ENCODE measurements at places on chromosomes 13 and 19. TPM values are rescaled to one million over a fixed set of nuclear protein-coding genes. Genes with fewer than 3 reads are reported as not detected.

S1PR2 gene
- 19.7 TPM for polyA plus RNA-seq

GIPC3 gene
- polyA plus RNA-seq = 0.30 TPM

C19orf67 gene
- polyA plus RNA-seq = not detected

ACER1 gene
- polyA plus RNA-seq = not detected

NAPSA gene
- 0.10 TPM for polyA plus RNA-seq

MEF2B gene
- polyA plus RNA-seq = 0.74 TPM

C19orf53 gene
- 213 TPM for polyA plus RNA-seq

DNA sequence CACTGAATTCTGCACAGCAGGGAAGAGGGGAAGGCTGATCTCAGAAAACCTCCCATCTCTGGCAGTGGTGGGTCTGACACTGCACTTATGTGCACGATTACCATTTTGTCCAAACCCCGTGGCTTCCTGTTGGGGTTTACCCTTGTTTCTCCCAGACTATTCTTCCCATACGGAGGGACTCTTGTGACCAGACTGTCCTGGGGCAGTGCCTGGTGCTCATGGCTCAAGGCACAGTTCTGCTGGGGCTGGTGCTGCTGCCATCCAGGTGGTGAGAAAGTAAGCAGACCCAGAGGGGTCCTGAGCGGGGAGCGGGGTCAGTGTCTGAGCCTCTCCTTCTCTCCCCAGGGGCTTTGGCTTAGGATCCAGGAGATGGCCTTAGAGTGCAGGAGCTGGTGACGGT, 5.1 kb upstream of the SIGLEC9 start:
- no peak for DNase-seq

GRCh38 chr13:48253849-48254248, 20.8 kb downstream of the ITM2B start:
- no peak for DNase-seq

- DNase-seq = peak; percentile 33
Measured at GRCh38 chr13:41942462-41943094, 18.3 kb downstream of the VWA8 start.

DNA sequence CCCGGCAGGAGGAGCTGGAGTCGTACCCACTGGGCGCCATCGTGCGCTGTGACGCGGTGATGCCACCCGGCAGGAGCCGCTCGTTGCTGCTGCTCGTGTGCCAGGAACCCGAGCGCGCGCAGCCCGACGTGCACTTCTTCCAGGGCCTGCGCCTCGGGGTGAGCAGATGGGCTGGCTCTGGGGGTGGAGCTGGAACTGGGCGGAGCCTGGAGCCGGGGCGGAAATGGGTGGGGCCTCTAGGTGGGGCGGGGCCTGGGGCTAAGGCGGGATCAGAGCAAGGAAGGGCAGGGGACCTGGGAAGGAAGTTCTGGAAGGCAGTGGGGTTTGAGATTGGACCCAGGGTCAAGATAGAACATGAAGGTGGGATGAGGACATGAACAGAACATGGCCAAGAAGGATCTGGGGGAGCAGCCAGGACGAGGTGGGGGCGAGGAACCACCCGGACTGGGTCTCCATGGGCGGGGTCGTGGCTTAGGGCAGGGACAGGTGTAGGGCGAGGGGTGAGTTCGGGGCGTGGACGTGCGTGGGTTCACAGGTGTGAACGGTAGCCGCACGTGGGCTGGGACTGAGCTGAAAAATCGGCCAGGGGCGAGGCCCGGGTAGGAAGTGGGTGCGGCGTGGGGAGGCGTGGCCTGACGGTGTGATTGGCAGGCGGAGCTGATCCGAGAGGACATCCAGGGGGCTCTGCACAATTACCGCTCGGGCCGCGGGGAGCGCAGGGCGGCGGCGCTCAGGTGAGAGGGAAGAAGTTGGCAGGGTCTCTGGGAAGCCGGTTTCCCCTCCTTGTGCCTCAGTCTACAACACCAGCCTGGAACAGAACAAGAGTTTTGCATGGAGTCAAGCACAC, 4.7 kb downstream of the EPS8L1 start:
- DNase-seq = peak; percentile 13

DNA sequence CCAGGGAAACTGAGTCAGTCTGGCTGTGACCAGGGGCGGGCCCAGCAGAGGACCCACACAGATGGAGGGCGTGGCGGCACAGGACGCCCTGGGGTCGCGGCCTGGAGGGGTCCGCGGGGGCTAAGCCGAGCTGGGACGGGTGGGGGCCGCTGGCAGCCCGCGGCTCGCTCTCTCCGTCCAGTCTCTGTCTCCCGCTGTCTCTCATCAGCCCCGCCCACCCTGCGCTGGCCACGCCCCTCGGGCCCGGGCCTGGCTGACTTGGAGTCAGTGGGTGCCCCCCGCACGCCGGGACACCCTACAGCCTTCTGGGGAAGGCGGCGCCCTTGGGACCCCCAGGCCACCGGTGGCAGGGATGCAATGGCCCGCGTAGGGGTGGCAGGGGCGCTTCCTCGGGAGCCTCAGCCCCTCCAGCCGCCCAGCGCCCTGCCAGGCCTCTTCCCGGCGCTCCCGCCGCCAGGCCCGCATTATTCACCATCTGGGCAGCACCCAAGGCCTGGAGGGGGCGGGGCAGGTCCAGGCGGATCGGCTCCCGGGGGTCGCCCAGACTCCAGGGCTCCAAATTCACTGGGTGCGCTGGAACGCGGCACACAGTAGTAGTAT, at the start of gene TBXA2R:
TSS of gene TBXA2R (minus strand) at position 186 of the 600 bp plus-strand sequence. CDS start 6,241 bp downstream, outside the sequence.
- DNase-seq = no peak

DNA sequence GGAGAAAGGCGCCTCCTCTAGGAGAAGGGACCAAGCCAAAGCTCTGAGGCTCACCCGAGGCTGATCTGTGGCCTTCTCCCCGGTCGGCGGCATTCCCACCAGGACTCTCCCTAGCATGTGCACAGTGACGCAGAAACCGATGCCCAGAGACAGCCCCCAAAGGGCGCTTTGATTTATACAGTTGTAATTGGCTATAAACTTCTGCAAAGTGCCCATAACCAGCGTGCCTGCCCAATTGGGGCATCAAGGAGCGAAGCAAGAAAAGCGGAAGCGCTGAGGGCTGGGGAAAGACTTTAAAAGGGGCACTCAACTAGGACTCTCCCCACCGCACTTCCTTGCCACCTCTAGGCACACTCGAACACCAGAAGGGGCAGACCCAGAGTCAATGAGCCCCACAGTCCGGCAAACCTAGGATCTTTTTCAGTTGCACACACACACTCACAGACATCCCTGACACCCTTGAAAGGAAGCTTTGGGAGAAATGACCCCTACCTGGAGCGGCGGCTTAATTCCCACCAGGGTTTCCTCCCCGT, 1.8 kb downstream of the CDX2 start:
- DNase-seq = no peak

GRCh38 chr13:59269476-59269875, 894.3 kb downstream of the DIAPH3 start:
- peak; percentile 44 for DNase-seq

GRIN2D gene
- 0.07 TPM for polyA plus RNA-seq

CGB8 gene
- polyA plus RNA-seq = not detected

CTU1 gene
- polyA plus RNA-seq = 1.7 TPM

IRGQ gene
- 11.6 TPM for polyA plus RNA-seq

B3GNT8 gene
- 0.29 TPM for polyA plus RNA-seq

- DNase-seq = no peak
Measured at GRCh38 chr19:29040292-29040691, 172.7 kb downstream of the UQCRFS1 start.

DNA sequence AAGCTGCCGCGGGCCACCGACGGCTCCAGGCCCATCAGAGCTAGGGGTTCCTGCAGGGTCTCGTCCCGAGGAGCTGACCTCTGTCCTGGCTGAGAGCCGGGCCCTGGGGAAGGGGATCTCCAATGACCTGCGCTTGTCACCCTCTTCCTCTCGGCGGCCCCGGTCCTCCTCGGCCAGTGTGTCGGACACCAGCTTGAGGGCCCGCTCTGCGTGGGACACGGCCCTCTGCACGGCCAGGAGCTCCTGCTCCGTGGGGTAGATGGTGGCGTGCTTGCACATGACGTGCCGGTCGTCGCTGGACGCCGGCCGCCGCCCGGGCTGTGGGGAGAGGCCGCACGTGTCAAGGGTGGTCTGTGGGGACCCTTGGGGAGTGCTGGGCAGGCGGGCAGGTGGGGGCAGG, 32.7 kb upstream of the MATK start:
- no peak for DNase-seq

ZNF28 gene
- 11.3 TPM for polyA plus RNA-seq

- no peak for DNase-seq
Measured at GRCh38 chr13:37753776-37754175, 115.8 kb downstream of the TRPC4 start.

DNA sequence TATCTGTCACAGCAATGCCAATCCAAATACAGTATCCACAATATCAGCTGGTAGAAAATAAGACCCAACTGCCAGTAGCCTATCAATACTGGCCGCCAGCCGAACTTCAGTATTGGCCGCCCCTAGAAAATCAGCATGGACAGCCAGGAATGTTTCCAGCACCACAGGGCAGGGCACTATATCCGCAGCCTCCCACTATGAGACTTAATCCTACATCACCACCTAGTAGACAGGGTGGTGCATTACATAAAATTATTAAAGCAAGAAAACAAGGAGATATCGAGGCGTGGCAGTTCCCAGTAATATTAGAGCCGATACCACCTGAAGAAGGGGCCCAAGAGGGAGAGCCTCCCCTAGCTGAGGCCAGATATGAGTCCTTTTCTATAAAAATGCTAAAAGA, 111.3 kb downstream of the ZNF486 start:
- no peak for DNase-seq

- no peak for DNase-seq
Measured at GRCh38 chr19:17137417-17137816, 61.8 kb downstream of the MYO9B start.

- no peak for DNase-seq
Measured at GRCh38 chr13:26476111-26476781, 81.2 kb upstream of the WASF3 start.

GRCh38 chr13:73146707-73147106, 87.9 kb downstream of the KLF5 start:
- no peak for DNase-seq

GRCh38 chr13:27474751-27475268, 24.4 kb upstream of the MTIF3 start:
- no peak for DNase-seq

CCDC8 gene
- 9.2 TPM for polyA plus RNA-seq

All from AG04450 (cell line).